ENCODE measurements at places on chromosomes 12 and 14. TPM values are rescaled to one million over a fixed set of nuclear protein-coding genes. Genes with fewer than 3 reads are reported as not detected.

GRCh38 chr12:60577607-60578006 is 981.8 kb downstream of the SLC16A7 start:
- no peak for DNase-seq

GRCh38 chr14:90513161-90514014 is 116.6 kb downstream of the CALM1 start:
- DNase-seq: peak; percentile 73

- DNase-seq: no peak
Measured at GRCh38 chr14:81157431-81157830, 63.3 kb downstream of the GTF2A1 start.

RASAL1 gene
- 1.6 TPM for total RNA-seq

PTHLH gene
- total RNA-seq: 0.86 TPM

DLST gene
- total RNA-seq: 81.3 TPM

IFNG gene
- 0.31 TPM for total RNA-seq

DPPA3 gene
- total RNA-seq: not detected

SMCO2 gene
- not detected for total RNA-seq

All from ureter (tissue), 1 donor.